ENCODE measurements at places on chromosomes 4 and X. TPM values are rescaled to one million over a fixed set of nuclear protein-coding genes. Genes with fewer than 3 reads are reported as not detected.

Gene GPM6B
- total RNA-seq, result 73.9 TPM

Gene PAK3
- 7.8 TPM for total RNA-seq

Gene GPRIN3
- total RNA-seq, result 0.48 TPM

Gene TMSB15C
- 1.8 TPM for total RNA-seq

Gene HS6ST2
- 4.8 TPM for total RNA-seq

Gene SPANXB1
- not detected for total RNA-seq

Gene FGA
- total RNA-seq, result not detected

Gene GASK1B
- not detected for total RNA-seq

Gene ABCE1
- 112 TPM for total RNA-seq

Gene NSG1
- total RNA-seq, result 9.3 TPM

Gene CFP
- 2.8 TPM for total RNA-seq

Gene NSUN7
- total RNA-seq, result 15.9 TPM

Gene TRIM60
- not detected for total RNA-seq

Gene ZFYVE28
- 1.2 TPM for total RNA-seq

Gene RGN
- not detected for total RNA-seq

Gene DNAAF6
- total RNA-seq, result not detected

Gene FOXR2
- total RNA-seq, result not detected

Gene EGF
- 1.1 TPM for total RNA-seq

Measured in H9 (cell line).